Activated CD8-positive, alpha-beta T cell treated with anti-CD3 and anti-CD28 coated beads, Interleukin-2, amount 10 ng/mL, durations not matched to agents 7 days and 5 days (primary cell): ENCODE measurements at places on chromosomes 2 and 18. TPM values are rescaled to one million over a fixed set of nuclear protein-coding genes. Genes with fewer than 3 reads are reported as not detected.

DNA sequence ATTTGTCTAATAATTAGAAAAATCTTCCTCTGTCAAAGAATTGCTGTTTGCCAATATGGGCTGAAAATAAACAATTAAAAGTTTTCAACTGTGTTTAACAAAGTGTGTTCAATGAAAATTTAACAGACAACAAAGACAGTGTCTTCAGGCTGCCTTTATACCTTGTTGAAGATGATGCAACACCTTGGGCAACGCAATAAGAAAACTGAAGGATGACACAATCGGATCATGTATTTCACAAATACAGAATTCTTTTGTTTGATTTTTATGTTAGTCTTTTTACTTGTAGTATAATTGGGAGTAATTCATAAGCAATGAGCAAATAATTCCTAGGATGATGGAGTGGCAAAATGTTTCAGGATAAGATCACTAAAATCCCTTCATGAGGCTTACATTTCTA is 27.8 kb downstream of the CHN1 start:
- no peaks in the 10 kb centered on the region for H3K4me1 ChIP-seq
- no peak overlapping the region for H3K27ac ChIP-seq
- no peaks in the 10 kb centered on the region for H3K36me3 ChIP-seq
- H3K4me3 ChIP-seq, result no peak overlapping the region
- peaks cover 15% of the 10 kb centered on the region for H3K27me3 ChIP-seq

DNA sequence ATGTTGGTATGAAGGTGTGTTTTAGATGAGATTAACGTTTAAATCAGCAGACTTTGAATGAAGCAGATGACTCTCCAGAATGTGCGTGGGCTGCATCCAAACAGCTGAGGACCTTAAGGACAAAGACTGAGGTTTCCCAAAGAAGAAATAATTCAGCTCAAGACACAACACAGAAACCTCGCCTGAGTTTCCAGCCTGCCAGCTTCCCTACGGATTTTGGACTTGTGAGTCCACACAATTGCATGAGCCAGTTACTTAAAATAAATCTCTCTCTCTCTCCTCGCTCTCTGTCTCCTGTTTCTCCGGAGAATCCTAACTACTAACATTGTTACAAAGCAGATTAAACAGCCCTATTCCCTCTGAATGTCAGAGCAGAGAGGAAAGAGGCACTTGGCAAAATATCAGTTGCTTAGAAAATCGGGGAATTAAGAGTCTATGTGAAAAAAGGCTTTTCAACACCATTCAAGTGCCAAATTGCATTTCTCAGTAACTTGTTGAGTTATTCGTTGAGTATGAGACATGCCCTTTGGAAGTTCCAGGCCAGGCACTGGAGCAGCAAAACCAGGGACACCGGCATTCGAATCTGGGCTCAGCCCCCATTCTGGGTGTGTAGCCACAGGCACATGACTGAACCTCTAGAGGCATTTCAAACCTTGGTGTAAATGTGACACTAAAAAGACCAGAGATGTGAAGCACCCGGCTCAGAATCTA is 174.6 kb upstream of the PID1 start:
- H3K27me3 ChIP-seq, result no peaks in the 10 kb centered on the region
- no peaks in the 10 kb centered on the region for H3K4me1 ChIP-seq

- no peaks in the 10 kb centered on the region for H3K4me1 ChIP-seq
- no peaks in the 10 kb centered on the region for H3K36me3 ChIP-seq
- H3K27me3 ChIP-seq, result no peaks in the 10 kb centered on the region
- no peak overlapping the region for H3K27ac ChIP-seq
- DNase-seq, result no peak
- no peak overlapping the region for H3K4me3 ChIP-seq
Measured at GRCh38 chr18:67893916-67894315, 377.4 kb upstream of the DSEL start.

DNA sequence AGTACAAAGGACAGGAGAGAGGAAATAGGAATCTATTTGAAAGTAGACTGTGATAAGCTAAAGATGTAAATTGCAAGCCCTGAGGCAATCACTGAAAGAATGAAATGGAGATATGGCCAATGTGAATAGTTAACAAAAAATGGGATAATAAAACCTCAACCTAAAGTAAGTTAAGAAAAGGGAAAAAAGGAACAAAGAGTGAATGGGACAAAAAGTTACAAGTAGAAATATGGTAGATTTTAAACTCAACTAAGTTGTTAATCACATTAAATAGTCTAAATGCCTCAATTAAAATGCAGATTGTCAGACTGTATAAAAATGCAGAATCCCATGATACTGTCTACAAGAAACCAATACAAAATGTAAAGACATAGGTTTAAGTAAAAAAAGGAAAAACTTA is 165.2 kb upstream of the RBMS1 start:
- H3K27ac ChIP-seq, result no peak overlapping the region
- no peaks in the 10 kb centered on the region for H3K4me1 ChIP-seq
- DNase-seq, result no peak
- H3K27me3 ChIP-seq, result peaks cover 13% of the 10 kb centered on the region
- no peak overlapping the region for H3K4me3 ChIP-seq

- H3K4me1 ChIP-seq, result peaks cover 32% of the 10 kb centered on the region
- peaks cover 17% of the 10 kb centered on the region for H3K36me3 ChIP-seq
- DNase-seq, result peak; percentile 55
- no peaks in the 10 kb centered on the region for H3K27me3 ChIP-seq
- H3K27ac ChIP-seq, result no peak overlapping the region
Measured at GRCh38 chr18:3605954-3606443, 156.0 kb downstream of the TGIF1 start.

DNA sequence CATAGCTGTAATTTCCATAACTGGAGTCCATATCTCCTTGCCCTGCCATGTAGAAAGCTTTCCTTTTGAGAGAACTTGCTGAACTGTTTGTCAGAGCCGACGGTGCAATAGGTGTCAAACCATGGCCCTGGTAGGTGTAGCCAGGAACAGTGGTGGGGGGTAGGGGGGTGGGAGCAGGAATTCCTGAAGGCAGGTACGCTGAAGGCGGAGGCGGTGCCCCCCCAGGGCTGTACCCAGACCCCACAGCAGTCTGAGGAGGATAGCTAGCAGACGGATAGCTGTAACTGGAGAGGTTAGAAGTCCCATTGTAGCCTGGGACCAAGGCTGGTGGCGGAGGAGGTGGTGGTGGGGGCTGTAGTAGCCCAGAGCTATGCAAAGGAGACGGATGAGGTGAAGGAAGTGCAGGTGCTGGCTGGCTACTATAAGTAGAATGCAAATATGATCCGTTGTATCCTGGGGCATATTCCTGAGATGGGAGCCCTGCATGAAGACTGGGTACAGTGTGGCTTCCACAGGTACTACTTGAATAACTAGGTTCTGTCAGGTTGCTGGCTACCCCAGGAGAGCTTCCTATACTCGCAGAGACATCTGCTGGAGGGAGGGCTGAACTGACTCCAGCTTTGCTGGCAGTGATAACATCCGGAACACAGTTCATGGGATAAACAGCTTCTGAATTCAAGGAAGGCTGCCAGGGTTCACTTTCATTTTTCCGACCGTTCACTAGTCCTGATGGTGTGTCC is 124.8 kb downstream of the FIGN start:
- H3K27ac ChIP-seq, result no peak overlapping the region
- DNase-seq, result no peak
- H3K27me3 ChIP-seq, result no peaks in the 10 kb centered on the region
- H3K4me3 ChIP-seq, result no peak overlapping the region
- H3K4me1 ChIP-seq, result no peaks in the 10 kb centered on the region
- H3K36me3 ChIP-seq, result no peaks in the 10 kb centered on the region

DNA sequence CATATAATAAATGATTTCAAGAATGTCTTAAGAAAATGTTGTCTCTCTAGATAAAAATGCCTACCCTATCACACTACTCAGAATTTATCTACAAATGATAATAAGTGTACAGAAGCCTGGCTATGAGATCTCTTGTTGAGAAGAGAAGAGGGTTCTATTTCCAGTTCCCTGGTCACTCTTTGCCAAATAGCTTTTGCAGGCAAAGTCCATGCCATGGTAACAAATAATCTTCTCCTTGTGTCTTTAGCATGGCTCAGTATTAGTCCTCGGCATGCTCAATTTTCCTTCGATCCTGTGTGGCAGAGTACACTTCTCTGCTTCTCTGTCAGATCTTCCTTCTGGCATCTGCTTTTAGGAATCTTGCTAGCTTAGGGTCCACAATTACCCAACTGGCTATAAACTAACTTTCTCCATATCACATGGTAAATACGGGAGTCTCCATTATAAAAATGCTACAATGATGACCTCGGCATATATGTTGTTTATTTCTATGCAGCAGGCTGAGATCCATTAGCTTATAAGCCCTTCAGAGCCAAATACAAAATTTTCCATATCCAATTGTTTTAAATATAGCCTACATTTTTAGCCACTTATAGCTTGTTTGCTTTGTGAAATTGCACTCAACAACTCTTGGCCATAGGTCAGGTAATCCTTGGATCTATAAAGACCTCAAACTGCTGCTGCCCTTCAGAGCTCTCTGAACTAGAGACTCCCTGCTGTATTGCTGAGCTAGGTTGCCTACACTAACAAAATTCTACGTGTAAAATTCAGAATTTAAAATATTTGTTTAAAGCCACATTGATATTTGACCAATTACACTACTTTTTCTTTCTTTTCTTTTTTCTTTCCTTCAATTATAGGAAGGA is 157.5 kb downstream of the FSIP2 start:
- H3K27me3 ChIP-seq, result no peaks in the 10 kb centered on the region
- no peak for DNase-seq
- H3K36me3 ChIP-seq, result no peaks in the 10 kb centered on the region
- H3K27ac ChIP-seq, result no peak overlapping the region
- H3K4me3 ChIP-seq, result no peak overlapping the region

GRCh38 chr2:238894950-238895298 is 47.0 kb downstream of the TWIST2 start:
- no peak for DNase-seq
- no peaks in the 10 kb centered on the region for H3K27me3 ChIP-seq
- no peak overlapping the region for H3K27ac ChIP-seq
- no peaks in the 10 kb centered on the region for H3K4me1 ChIP-seq
- no peaks in the 10 kb centered on the region for H3K36me3 ChIP-seq

DNA sequence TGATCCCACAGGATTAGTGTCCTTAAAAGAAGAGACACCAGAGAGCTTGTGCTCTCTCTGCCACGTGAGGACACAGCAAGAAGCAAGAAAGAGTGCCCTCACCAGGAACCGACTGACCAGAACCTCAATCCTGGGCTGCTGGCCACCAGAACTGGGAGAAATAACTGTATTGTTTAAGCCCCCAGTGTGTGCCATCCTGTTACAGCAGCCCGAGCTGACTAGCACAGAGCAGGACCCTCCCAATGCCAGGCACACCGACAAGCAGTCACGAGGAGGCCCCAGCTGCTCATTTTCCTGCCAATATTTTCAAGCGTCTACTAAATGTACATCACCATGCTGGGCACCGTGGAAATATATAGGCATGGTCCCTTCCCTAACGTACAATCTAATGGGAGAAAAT is 17.1 kb downstream of the FAM178B start:
- H3K27me3 ChIP-seq, result no peaks in the 10 kb centered on the region
- H3K36me3 ChIP-seq, result no peaks in the 10 kb centered on the region
- H3K4me3 ChIP-seq, result no peak overlapping the region

DNA sequence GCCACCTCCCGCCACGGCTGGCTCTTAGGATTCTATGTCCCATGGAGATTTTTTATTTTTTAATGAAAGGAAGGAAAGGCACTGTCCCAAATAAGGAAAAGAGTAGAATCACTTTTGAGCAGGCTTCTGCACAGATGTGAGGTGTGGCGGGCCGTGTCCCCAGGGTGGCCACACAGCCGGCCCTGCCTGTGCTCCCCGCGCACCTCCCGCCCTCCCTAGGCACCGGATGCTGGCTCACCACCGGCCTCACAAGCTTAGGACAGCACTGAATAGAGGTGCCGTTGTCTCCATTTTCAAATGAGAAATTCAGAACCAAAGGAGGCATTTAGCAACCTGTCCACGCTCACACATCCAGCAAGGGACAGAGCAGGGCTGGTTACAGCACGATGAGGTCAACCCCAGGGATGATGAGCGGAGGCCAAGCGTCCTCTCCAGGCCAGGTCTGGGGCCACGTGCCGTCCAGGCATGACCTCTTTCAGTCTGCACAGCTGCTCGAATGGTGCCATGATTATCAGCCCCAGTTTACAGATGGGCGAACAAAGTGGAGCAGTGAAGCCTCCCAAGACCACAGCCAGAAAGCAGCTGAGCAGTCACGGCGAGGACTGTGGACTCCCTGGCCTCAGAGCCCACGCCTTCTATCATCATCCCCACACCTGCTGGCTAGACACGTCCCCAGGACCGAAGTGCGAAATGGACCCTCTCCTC is 20.7 kb upstream of the TEX51 start:
- H3K36me3 ChIP-seq, result no peaks in the 10 kb centered on the region
- no peak overlapping the region for H3K27ac ChIP-seq
- H3K4me3 ChIP-seq, result no peak overlapping the region
- no peak for DNase-seq

DNA sequence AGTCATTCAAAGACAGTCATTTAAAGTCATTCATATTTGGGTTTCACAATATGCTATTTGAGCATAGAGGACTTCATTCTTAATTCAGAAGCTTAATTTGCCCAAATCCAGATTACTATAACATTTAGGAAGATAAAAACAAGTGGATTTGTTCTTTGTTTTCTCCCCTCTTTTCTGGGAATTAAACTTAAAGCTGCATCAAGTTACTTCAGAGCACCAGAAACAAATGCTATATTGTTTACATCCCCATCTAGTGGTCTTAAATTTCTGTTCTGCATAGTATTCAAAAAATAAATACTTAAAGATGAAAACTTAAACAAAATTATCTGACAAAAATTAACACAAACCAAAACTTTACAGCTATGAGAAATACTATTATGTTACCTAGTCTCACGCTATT is 34.7 kb upstream of the MARCHF7 start:
- H3K36me3 ChIP-seq, result no peaks in the 10 kb centered on the region
- no peak for DNase-seq
- H3K27me3 ChIP-seq, result no peaks in the 10 kb centered on the region
- H3K4me3 ChIP-seq, result no peak overlapping the region
- no peak overlapping the region for H3K27ac ChIP-seq

GRCh38 chr18:12035481-12035880 is 54.2 kb downstream of the IMPA2 start:
- H3K4me3 ChIP-seq, result no peak overlapping the region
- H3K27me3 ChIP-seq, result peaks cover 14% of the 10 kb centered on the region
- no peak overlapping the region for H3K27ac ChIP-seq

GRCh38 chr2:16088035-16088801 is 147.9 kb downstream of the MYCN start:
- no peaks in the 10 kb centered on the region for H3K4me1 ChIP-seq

Gene ATOH8
- total RNA-seq, result 0.13 TPM

Gene RESP18
- not detected for total RNA-seq

Gene EFEMP1
- total RNA-seq, result not detected

Gene TOGARAM2
- 10.5 TPM for total RNA-seq

Gene CYP27C1
- total RNA-seq, result not detected

Gene TPO
- not detected for total RNA-seq
